ENCODE measurements at places on chromosomes 12 and 14.

DNA sequence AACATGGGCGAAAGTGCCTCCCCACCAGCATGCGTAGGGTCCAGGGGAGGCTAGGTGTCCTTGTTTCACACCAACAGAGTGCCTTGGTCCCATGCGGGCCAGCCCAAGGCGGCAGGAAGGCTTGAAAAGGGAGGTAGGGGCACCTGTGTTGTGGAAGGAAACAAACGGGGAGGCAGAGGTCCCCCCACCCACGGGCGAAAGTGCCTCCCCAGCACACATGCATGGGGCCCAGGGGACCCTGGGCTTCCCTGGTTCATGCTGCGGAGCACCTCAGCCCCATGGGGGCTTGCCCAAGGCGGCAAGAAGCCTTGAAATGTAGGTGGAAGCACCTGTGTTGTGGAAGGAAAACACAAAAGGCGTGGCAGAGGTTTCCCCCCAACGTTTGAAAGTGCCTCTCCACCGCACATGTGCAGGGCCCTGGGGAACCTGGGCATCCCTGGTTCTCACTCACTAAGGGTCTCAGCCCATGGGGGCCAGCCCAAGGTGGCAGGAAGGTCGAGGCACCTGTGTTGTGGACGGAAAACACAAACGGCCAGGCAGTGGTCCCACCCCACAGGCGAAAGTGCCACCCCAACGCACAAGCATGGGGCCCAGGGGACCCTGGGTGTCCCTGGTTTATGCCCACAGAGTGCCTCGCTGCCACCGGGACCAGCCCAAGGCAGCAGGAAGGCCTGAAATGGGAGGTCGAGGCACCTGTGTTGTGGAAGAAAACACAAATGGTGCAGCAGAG, 374.7 kb downstream of the ALG10 start:
- DNase-seq, result no peak

DNA sequence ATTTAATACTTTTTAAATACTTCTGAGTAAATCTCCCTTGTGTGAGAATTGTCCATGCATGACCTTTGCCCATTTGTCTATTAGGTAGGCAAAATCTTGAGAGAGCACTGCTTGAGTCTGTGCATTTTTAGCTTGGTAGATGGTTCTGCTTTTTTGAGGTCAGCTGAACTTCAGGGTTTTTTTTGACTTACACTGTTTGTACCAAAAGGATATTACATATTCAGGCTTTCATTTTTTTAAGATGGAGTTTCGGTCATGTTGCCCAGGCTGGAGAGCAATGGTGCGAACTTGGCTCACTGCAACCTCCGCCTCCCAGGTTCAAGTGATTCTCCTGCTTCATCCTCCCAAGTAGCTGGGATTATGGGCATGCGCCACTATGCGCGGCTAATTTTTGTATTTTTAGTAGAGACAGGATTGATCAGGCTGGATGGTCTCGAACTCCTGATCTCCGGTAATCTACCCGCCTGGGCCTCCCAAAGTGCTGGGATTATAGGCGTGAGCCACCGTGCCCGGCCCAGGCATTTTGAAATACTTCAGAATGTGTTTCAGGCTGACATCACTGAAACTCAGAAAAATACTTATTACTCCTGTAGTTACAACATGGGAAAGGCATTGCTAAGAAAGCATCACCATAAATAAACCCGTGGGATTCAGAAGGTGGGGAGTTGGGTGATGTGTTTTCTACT, 11.1 kb downstream of the RASSF3 start:
- no peak for DNase-seq

- DNase-seq, result no peak
Observed at GRCh38 chr12:67370979-67371378, 101.8 kb downstream of the CAND1 start.

DNA sequence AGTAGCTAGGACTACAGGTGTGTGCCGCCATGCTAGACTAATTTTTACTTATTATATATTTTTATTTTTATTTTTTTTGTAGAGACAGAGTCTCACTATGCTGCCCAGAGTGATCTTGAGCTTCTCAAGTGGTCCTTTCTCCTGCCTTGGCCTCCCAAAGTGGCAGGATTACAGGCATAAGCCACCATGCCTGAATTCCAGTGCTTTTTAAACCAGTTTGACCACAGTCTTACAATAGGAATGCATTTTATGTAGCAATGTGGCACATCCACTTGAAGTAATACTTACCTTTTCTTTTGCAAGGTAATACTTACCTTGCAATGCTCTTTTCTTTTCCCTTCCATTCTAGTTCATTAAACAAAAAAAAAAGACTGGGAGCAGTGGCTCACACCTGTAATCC, 38.0 kb upstream of the CPM start:
- no peak for DNase-seq

Measured in esophagus squamous epithelium (tissue), 5 donors.